ENCODE measurements at places on chromosomes 16 and 17. TPM values are rescaled to one million over a fixed set of nuclear protein-coding genes. Genes with fewer than 3 reads are reported as not detected.

The C17orf75 gene
- total RNA-seq, result 20.9 TPM

The IRX3 gene
- 0.91 TPM for total RNA-seq

The SLC52A1 gene
- not detected for total RNA-seq

The TBC1D3C gene
- not detected for total RNA-seq

- no peak overlapping the region for H3K27ac ChIP-seq
- H3K4me3 ChIP-seq, result no peak overlapping the region
- peaks cover 19% of the 10 kb centered on the region for H3K27me3 ChIP-seq
- H3K4me1 ChIP-seq, result no peaks in the 10 kb centered on the region
- no peak for DNase-seq
- H3K36me3 ChIP-seq, result no peaks in the 10 kb centered on the region
Observed at GRCh38 chr17:65394811-65395472, 166.5 kb downstream of the AXIN2 start.

DNA sequence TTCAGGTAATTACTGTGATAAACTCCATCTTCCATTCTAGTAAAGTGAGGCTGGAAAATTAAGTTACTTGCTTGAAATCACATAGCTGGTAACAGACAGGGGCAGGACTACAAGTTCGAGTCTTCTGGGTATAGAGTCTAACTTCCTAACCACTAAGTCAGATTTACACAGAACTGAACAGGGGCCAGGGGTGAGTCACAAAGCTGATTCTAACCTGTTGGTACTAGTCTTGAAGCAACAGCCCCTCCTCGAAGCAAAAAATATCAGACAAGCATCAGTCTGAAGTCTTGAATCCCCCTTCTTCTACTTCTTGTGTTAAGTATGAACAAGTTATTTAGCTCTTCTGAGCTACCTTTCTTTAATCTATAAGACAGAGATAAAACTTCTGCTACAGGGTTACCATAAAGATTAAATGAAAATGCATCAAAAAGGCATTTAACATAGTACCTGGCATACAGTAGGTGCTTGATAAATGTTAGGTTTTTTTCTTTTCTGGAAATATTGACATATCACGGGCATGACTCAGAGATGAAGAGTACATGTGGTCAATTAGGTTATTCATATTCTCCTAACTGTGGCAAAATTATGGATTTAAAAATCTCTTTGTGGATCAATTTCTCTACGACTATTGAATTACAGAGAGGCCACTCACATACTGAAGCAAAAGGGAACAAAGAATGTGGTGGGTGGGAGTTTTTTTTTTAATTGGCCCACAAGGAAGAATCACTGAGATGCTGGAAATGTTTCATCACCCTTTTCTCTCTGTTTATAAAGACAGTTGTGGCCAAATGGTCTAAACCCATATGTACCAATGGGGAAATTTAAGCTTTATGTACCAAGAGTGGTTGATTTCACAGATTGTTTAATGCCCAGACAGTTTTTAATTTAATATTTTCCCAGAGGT, 266.9 kb upstream of the DYNLRB2 start:
- H3K27ac ChIP-seq, result no peak overlapping the region
- DNase-seq, result no peak
- no peaks in the 10 kb centered on the region for H3K36me3 ChIP-seq
- H3K4me1 ChIP-seq, result peaks cover 9% of the 10 kb centered on the region
- H3K4me3 ChIP-seq, result no peak overlapping the region

DNA sequence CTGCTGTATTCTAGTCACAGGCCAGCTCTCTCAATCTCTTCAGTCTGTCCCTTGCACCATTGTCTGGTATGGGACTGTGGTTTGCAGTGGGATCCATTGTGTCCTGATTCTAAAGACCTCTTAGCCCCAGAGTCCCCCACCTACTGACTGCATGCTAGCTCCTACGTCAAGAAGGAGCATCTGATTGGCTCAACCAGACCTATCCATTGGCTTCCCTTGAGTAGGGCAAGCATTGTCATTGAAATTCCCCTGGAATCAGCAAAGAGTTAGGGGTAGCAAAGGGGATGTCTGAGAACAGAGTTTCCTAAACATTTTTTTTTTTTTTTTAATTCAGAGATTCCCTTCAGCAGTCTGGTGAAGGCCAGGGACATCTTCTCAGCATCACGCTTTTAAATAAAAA, 175.3 kb upstream of the MPHOSPH6 start:
- H3K4me3 ChIP-seq, result no peak overlapping the region
- H3K27ac ChIP-seq, result no peak overlapping the region
- H3K27me3 ChIP-seq, result no peaks in the 10 kb centered on the region
- DNase-seq, result no peak
- no peaks in the 10 kb centered on the region for H3K36me3 ChIP-seq

DNA sequence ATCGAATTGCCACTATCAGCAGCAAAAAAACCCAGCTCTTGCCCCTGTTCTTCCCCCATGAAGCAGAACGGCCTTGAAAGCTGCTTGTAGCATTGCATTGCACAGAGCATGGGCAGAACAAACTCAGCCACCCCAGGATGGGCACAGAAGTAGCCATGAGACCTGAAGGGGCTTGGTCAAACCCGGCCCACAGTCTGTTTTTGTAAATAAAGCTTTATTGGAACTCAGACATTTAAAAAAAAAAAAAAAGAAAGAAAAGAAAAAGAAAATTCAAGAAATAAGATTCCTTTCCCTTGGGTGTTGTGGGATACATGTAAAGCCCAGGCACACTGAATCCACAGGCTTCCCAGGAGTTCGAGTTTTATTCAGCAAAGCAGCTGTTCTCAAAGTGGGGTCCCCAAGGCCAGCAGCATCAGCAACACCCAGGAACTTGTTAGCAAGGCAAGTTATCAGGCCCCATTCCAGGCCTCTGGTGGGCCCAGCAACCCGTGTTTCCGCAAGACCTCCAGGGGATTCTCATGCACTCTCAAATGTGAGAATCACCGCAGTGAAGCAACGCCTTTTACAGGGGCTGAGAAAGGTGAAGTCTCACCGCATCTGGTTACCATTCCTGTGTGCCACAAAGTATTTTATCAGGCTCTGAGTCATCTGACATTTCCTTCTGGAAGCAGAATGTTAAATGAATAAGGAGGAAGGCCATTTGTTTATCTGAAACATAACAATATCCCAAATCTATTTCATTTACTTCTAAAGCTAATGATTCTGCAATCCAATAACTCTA, 108.2 kb downstream of the SLC39A11 start:
- peaks cover 3% of the 10 kb centered on the region for H3K36me3 ChIP-seq
- no peak overlapping the region for H3K4me3 ChIP-seq
- H3K4me1 ChIP-seq, result peaks cover 42% of the 10 kb centered on the region
- no peak for DNase-seq
- H3K27me3 ChIP-seq, result no peaks in the 10 kb centered on the region

DNA sequence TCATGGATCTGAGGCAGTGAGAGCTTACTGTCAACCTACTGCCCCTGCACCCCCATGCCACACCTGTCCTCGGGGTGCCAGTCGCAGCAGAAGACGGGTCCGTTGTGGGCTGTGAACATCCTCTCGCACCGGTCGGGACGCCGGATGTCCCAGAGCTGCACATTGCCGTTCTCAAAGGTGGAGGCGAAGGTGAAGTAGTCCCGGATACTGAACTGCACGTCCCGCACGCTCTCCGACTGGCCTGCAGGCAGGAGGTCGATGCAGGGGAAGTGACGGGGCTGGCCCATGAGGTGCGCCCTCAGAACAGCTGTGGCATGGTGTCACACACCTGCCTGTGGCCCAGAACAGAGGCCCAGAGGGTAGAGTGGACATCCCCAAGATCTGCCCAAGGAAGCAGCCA, 2.7 kb downstream of the WDR24 start:
- no peak overlapping the region for H3K4me3 ChIP-seq
- peaks cover 25% of the 10 kb centered on the region for H3K4me1 ChIP-seq
- H3K27me3 ChIP-seq, result peaks cover 5% of the 10 kb centered on the region
- H3K27ac ChIP-seq, result no peak overlapping the region
- DNase-seq, result no peak

- H3K27ac ChIP-seq, result no peak overlapping the region
- no peaks in the 10 kb centered on the region for H3K36me3 ChIP-seq
Observed at GRCh38 chr17:7707446-7707845, 2.4 kb downstream of the EFNB3 start.

DNA sequence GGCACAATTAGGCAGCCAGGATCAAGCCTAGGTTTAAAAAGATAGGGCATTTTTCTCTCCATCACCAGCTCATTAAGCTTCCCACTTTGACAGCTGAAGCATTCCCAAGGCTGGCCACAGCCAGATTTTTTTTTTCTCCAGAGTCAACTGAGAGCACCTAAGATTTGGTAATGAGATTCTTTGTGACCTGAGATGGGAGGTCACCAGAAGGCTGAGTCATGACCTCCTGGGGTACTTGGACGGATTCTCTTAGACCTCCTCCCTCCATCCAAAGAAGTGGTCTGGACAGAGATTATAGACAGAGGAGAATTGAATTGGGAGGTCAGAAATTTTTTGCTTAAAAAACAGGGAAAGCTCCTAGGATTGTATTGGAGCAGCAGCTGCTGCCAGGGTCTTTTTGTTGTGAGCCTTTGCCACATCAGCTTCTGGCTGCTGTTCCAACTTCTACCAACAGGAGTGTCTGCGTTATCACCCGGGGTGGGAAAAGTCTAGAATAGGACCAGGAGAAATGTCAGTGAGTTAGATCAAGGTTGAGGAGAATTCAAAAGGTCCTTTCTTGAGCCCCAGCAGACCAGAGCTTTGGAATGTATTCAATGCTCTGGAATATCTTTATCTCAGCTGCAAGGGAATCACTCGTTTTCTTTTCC, 221.2 kb upstream of the N4BP1 start:
- H3K4me3 ChIP-seq, result no peak overlapping the region
- H3K4me1 ChIP-seq, result no peaks in the 10 kb centered on the region
- no peak for DNase-seq
- no peaks in the 10 kb centered on the region for H3K27me3 ChIP-seq
- H3K36me3 ChIP-seq, result no peaks in the 10 kb centered on the region

- H3K27me3 ChIP-seq, result no peaks in the 10 kb centered on the region
- H3K4me1 ChIP-seq, result peaks cover 14% of the 10 kb centered on the region
- H3K27ac ChIP-seq, result no peak overlapping the region
- no peak for DNase-seq
- H3K4me3 ChIP-seq, result no peak overlapping the region
Observed at GRCh38 chr17:10727192-10727591, 2.6 kb downstream of the TMEM220 start.

- peaks cover 5% of the 10 kb centered on the region for H3K36me3 ChIP-seq
- H3K4me3 ChIP-seq, result peak overlapping the region; percentile 83
- peak overlapping the region; percentile 84 for H3K27ac ChIP-seq
- H3K4me1 ChIP-seq, result peaks cover 40% of the 10 kb centered on the region
Observed at GRCh38 chr16:28210979-28211588, 681 bp downstream of the XPO6 start.

DNA sequence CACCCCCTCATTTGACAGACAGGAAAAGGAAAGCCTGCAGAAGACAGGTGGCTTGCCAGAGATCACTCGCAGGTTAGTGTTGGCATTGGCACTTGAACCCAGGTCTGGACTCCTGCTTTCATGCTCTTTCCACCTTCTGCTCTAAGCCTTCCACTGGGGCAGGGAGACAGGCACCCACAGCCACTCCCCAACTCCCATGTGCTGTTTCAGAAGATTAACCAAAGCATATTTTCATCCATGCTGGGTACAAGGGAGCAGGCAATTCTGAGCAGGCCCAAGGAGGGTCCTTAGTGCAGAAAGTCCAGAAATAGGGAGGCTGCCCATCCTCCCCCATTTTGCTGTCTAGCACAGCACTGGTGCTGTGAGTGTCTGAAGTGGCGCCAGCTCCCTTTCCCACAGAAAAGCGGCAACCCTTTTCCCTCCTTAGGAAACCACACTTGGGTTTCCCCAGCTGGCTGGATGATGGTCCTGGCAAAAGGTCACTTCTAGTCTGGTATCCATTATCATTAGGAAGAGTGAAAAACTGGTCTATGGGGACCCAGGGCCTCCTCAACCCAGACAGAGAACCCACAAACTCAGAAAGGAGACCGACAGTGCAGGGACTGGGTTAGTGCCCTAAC, 2.0 kb upstream of the CAVIN1 start:
- H3K27ac ChIP-seq, result peak overlapping the region; percentile 63
- H3K4me1 ChIP-seq, result peaks cover 43% of the 10 kb centered on the region
- H3K36me3 ChIP-seq, result no peaks in the 10 kb centered on the region
- H3K4me3 ChIP-seq, result no peak overlapping the region
- no peaks in the 10 kb centered on the region for H3K27me3 ChIP-seq

- H3K36me3 ChIP-seq, result no peaks in the 10 kb centered on the region
- peak overlapping the region; percentile 50 for H3K27ac ChIP-seq
- peaks cover 37% of the 10 kb centered on the region for H3K27me3 ChIP-seq
- H3K4me1 ChIP-seq, result no peaks in the 10 kb centered on the region
- H3K4me3 ChIP-seq, result no peak overlapping the region
Observed at GRCh38 chr17:79332011-79332554, 257.5 kb downstream of the ENGASE start.

DNA sequence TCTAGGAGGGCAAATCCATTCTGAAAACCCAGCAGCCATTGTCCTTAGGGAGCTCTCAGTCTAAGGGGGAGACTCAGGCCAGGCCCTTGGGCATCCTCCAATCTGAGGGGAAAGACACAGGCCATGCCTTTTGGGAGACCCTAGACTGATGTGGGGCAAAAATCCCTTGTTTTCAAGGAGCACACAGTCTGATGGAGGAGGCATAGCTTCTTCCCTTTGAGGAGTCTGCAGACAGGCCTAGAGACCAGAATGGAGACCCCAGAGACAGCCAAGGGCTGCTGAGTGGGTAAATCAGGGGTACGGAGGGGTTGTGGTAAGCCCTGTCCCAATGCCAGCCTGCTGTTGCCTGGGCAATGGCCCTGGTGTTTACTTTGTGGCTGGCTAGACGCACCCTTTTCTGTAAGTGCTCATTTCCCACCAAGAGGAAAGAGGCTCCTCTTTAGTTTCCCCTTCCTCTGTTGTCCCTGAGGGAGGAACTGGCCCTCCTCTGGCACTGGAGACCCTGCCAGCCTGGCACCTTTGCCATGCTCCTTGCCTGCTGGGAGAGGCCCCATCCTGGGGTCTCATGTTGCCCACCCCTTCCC, 19.3 kb downstream of the ARHGAP23 start:
- peaks cover 76% of the 10 kb centered on the region for H3K4me1 ChIP-seq
- no peak for DNase-seq
- no peaks in the 10 kb centered on the region for H3K27me3 ChIP-seq
- H3K4me3 ChIP-seq, result no peak overlapping the region
- no peaks in the 10 kb centered on the region for H3K36me3 ChIP-seq

- no peak for DNase-seq
- H3K27me3 ChIP-seq, result peaks cover 58% of the 10 kb centered on the region
- H3K4me1 ChIP-seq, result no peaks in the 10 kb centered on the region
- no peak overlapping the region for H3K27ac ChIP-seq
Observed at GRCh38 chr16:58348986-58349385, 43.3 kb upstream of the GINS3 start.

- H3K4me3 ChIP-seq, result peak overlapping the region; percentile 95
- peaks cover 12% of the 10 kb centered on the region for H3K27me3 ChIP-seq
- H3K36me3 ChIP-seq, result peaks cover 10% of the 10 kb centered on the region
- no peak for DNase-seq
- H3K4me1 ChIP-seq, result peaks cover 44% of the 10 kb centered on the region
Observed at GRCh38 chr16:54928411-54929089, 2.1 kb upstream of the IRX5 start.

DNA sequence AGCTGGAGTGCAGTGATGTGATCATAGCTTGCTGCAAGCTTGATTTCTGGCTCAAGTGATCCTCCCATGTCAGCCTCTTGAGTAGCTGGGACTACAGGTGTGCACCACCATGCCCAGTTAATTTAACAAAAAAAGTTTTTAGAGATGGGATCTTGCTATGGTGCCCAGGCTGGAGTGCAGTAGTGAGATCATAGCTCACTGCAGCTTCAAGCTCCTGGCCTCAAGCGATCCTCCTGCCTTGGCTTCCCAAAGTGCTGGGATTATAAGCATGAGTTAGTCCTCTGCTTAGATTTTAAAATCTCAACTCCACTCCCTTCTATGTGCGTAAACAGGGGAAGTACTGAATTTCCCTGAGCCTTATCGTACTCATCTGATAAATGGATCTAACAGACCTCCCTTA, 6.3 kb downstream of the RABEP2 start:
- H3K4me3 ChIP-seq, result no peak overlapping the region
- H3K27ac ChIP-seq, result no peak overlapping the region
- no peaks in the 10 kb centered on the region for H3K4me1 ChIP-seq
- DNase-seq, result no peak
- H3K36me3 ChIP-seq, result peaks cover 13% of the 10 kb centered on the region
- H3K27me3 ChIP-seq, result no peaks in the 10 kb centered on the region
